ENCODE measurements at places on chromosomes 4 and X. TPM values are rescaled to one million over a fixed set of nuclear protein-coding genes. Genes with fewer than 3 reads are reported as not detected.

Gene SSX1
- total RNA-seq, result 137 TPM

Gene IDH3G
- total RNA-seq, result 64.0 TPM

GRCh38 chr4:174490451-174490961, 31.8 kb downstream of the HPGD start:
- no peak for DNase-seq

DNA sequence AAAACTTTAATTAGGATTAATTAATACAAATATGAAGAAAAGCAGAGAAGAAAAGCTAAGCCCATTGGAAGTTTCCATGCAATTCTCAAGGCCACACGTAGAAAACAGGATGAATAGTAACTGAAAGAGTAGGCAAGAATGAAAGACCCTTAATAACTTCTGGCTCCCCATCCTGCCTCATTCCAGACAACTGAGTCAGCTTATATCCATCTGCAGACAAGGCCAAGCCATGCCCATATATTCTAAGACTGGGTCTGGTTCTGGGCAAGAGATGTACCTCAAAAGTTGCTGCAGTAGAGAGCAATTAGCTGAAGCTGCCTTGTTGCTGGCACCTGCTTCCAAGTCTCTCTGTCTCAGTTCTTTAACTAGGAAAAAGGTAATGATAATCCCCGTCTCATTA, 244.1 kb downstream of the GPC3 start:
- no peak for DNase-seq

GRCh38 chr4:11768251-11768972, 339.7 kb upstream of the HS3ST1 start:
- no peak for DNase-seq

DNA sequence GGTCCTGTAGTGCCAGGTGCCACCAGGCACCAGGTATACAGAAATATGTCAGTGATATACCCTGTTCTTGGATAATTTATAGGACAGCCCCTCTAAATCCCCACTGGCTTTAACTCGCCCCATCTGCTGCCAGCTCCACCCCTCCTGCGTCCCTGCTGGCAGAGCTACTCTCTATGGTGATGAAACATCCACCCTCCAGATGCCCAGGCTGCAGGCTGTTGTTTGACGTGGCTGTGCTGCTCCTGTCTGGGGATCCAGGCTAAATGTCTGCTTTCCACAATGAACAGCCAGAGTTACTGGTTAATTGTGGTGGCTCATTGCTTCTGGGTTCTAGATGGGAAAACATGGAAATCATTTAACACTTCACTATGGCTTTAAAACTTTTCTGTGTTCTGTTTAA, 12.9 kb downstream of the NHSL2 start:
- no peak for DNase-seq

GRCh38 chr4:140014284-140014683, 139.7 kb downstream of the MAML3 start:
- DNase-seq, result no peak

All from K562 (cell line).